ENCODE measurements at places on chromosomes 13 and 19.

DNA sequence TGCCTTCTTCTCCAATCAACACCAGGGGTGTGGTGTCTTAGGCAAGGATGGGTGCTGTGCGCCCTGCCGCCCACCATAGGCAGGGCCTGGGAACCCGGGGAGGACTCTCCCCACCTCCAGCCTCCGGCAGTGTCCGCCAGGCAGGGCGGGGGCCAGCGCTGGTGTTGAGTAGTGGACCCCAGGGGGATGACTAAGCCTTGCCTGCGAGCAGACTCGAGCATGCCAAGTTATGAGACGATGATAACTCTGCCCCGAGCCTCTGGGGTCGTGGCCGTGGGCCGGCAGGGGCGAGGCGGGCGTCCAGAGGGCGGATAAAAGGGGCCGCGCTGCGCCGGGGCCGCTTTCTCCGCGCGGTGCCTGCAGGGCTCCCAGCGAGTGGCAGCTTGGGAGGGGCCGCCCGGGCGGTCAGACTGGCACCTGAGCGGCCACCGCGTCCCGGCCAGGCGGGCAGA, at the start of gene MEDAG:
MEDAG (plus strand) TSS at position 340 of the 452 bp plus-strand sequence. CDS start 245 bp downstream, outside the sequence.
- DNase-seq, result no peak

DNA sequence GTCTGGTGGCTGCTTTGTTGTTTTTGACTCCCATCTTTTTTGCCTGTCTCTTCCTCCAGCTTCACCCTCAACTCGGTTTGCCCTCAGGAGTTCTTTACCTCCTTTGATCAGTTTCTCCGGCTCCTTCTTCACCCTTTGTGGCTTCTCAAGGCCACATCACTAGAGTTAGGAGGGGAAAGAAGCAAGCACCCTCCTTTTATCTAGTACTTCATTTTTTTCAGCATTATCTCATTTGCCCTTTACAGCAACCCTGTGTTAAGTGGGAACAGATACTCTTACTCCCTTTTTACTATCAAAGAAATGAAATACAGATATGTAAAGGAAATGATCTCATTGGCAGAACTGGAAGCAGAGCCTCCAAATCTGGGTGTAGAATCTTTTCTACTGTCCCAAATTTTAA, 26.9 kb downstream of the RAP2A start:
- DNase-seq, result no peak

- no peak for DNase-seq
Observed at GRCh38 chr13:101303521-101303920, 112.8 kb downstream of the NALCN start.

GRCh38 chr13:106083620-106084350, 451.7 kb downstream of the EFNB2 start:
- no peak for DNase-seq

DNA sequence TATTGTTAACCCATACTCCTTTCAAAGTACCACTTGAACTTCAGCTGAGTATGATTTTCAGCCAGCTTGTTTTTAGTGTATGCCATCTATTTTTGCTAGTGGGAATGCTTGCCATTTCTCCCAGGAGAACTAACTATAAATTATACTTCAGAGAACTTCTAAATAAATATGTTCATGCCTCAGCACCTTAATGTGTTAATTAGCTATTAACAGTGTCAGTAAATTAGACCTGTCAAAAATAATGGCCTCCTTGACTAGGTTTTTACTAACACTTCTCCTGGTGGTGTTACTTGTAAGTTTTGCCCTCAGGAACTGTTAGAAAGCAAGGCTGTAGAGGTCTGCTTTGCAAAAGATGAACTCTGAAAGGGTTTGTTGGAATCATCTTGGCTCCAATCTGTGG, 4.5 kb downstream of the CLDN10 start:
- DNase-seq, result no peak

DNA sequence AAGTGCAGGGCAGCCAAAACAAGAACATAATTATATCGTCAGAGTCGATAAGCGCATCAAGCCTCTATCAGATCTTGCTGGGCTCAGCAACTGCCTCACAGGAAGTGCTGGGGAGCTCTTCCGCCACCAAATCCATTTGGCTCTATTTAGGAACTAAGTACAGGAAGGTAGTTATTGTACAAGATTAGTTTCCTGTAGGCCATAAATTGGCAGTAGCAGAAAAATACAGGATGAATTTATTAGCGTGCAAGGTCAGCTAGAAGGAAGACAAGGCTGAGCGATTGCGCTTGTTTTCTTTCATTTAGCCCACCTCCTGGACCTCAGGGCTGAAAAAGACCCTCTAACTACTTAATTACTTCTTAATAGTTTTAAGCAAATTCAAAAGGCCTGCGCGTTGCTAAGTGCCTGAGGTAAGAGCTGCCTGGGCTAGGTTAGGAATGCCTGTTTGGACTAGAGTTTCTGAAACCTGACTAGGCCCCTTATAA, 118.5 kb downstream of the IRS2 start:
- no peak for DNase-seq

DNA sequence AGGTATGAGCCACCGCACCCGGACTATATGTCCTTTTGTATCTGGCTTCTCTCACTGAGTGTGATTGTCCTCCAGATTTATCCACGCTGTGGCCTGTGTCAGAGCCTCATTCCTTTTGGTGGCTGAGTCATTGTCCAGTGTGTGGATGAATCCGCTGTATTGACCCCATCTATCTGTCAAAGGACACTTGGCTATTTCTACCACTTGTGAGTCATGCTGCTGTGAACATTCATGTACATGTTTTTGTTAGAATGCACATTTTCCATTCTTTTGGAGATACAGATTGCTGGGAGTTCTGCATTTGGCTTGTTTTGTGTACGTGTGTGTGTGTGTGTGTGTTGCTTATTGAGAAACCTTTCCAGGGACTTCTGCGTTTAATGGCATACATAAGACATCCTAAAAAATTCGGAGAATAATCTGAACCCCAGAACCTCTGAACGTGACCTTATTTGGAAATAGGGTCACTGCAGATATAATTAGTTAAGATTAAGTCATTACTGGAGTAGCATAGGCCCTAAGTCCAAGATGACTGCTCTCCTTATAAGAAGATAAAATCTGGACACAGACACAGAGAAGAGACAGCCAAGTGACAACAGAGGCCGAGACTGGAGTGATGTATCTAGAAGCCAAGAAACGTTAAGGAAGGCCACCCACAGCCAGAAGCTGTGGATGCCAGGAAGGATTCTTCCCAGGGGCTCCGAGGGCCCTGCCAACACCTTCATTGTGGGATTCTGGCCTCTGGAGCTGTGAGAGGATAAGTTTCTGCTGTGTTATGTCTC, 4.9 kb upstream of the GIPC3 start:
- DNase-seq, result no peak

DNA sequence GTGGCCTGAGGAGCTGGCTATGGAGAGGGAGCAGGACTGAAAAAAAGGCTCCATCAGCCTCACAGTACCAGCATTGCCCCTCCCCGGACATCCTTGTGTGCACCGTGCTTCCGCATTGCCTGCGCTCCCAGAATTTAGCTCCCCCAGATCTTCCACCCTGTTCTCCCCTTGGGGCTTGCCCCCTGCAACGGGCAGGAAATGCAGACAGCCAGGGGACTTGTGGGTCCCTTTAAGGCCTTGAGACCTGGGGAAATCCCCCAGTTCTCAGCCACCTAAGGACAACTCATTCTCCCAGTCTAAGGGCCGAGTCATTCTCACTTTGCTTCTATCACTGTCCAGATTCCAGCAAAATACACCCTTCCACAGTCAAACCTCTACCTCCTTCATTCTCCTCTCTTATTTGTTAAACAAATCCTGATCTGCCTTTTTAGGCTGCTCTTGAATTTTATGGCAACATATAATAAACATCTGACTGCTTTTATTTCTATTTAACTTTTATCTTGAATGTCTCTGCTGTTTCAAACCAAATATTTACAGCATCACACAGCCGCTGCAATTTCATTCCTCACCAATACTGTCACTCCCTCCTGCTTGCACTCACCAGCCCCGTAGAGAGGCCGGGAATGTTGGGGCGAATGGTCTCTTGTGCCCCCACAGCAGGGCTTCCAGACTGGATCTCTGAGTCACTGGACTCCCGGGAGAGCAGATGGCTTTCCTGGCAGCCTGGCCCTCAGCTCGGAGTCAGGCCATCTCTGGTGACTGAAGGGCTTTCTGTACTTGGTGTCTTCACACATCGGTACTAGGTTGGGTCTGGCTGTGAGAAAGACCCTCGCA, 221.9 kb downstream of the TSHZ3 start:
- DNase-seq, result no peak

- no peak for DNase-seq
Observed at GRCh38 chr13:22926748-22927400, 253.9 kb upstream of the SGCG start.

DNA sequence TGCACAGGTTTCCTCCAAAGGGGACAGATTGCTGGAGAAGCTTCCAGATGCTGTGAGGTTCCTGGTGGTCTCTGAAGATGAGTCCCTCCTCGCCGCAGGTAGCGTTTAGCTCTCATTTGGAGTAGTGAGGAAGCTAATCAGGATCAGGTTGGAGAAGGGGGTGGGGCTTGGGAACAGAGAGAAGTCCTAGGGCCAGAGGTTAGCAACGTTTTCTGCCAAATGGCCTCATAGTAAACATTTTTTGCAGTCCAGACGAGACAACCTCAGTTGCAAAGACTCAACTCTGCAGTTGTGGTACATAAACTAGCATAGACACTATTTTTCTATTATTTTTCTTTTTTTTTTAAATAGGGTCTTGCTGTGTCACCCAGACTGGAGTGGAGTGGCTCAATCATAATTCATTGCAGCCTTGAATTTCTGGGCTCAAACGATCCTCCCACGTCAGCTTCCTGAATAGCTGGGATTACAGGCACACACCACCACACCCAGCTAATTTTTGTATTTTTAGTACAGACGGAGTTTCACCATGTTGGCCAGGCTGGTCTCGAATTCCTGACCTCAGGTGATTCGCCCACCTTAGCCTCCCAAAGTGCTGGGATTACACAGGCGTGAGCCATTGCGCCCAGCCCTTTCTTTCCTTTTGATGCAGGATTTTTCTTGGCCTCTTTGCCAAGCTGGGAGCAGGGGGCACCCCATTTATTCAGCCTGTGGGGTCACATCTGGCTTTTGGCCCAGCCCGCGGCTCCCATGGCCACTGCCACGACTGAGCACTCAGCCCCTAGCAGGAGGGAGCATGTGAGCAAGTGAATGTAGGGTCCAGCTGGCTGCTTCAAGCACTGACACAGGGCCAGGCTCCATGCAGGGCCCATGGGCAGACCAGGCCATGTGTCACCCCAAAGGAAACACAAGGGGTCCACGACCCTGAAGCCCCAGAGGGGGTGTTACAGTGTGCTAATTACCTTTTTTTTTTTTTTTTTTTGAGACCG, 34.4 kb upstream of the SIN3B start:
- no peak for DNase-seq

GRCh38 chr19:11504502-11505031, 1.1 kb downstream of the ZNF653 start:
- no peak for DNase-seq

- DNase-seq, result no peak
Observed at GRCh38 chr13:33612641-33613638, 205.0 kb upstream of the RFC3 start.
